Cerebellum (tissue), 4 donors: ENCODE measurements at places on chromosomes 2 and 18. TPM values are rescaled to one million over a fixed set of nuclear protein-coding genes. Genes with fewer than 3 reads are reported as not detected.

The CROCC2 gene
- not detected for total RNA-seq

The GYPC gene
- 12.8 TPM for total RNA-seq

The PRKAG3 gene
- total RNA-seq, result not detected

The CHRND gene
- total RNA-seq, result 0.18 TPM

The ABCB11 gene
- total RNA-seq, result 2.6 TPM

The SPRED2 gene
- 16.3 TPM for total RNA-seq

The MYO5B gene
- total RNA-seq, result 5.5 TPM

The LTBP1 gene
- total RNA-seq, result 8.6 TPM

The TRAF3IP1 gene
- 12.2 TPM for total RNA-seq

DNA sequence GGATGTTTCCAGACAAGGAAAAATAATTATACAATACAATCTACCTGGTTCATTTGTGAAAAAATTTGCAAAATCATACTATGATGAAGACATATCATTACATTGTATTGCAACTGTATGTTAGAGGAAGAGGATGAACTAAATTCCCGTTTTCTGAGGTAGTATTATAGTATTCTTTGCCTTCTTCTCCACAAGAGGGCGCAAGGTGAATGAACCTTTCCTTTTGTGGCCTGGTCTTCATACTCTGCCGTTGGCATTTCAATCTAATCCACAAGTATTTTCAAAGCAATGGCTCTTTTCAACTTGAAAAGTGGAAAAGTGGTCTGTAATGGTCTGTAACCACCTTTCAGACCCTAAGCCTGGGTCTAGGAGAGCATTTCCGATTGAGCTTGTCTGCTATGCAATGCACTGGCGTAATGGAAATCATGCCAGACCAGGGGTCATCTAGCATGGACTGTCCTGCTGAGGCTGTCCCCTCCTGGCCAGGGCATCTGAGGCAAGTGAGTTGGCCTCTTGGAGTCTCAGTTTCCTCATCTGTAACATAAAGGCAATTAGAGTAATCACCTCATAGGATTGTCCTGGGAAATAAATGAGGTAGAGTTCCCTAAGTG lies 30.8 kb upstream of the ZNF396 start:
- DNase-seq, result peak; percentile 63

- DNase-seq, result no peak
Observed at GRCh38 chr2:11914455-11914854, 168.0 kb downstream of the LPIN1 start.

DNA sequence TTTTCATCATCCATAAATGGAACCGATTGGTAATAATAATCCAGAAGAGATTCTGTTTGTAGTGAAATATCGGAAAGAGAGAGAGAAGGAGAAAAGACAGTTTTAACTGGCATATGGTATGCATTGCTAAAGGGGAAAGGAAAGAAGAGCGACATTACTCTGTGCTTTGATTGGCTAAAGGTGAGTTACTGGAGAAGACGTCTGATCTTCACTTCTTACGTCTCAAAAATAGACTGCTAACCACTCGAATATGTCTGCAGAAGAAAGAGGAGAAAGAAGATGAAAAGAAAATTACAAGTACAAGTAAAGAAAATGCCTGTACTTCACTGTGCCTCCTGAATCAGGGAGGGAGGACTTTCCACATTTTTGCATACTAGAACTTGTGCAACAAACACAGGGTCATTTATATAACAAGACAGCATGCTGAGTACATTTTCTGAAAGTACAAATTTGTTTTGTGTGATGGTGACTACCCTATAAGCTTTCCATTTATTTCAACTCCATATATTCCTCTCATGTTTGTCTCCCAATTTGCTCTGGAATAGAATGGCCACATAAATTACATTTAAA lies 787.2 kb downstream of the RNF144A start:
- no peak for DNase-seq

DNA sequence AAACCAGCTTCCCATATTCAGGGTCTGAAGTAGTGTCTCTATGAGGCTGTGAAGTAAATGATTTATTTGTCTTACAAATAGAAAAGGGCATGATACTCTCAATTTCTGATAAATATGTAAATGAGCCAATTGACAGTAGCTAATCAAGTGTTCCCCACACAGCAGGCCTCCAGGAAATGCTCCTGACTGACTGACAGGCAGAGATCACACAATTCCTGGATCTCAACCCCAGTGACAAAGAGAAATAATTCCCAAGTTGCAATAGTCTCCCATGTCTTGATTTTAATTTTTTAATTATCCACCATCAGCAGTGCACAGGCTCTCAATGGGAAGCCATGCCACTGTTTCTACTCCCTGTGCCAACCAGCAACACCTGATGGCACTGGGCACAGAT lies 390.4 kb downstream of the SOX11 start:
- DNase-seq, result no peak

DNA sequence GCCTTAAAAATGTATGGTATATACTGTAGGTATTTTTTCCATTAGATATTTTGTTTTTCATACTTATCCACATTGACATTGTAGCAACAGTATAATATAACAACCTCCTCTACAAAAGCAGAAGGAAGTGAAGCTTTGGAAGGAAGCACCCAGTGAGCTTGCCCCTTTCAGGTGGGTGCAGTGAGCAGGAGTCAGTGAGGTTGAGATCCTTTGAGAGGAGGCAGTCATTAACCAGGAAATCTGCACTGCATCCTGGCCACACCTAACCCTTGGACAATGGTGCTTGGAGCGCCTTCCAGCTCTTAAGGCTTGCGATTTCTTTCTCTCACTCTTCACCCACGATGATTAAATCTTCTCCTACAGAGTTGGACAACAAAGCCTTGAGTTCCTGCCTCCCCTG lies 13.9 kb downstream of the IL37 start:
- no peak for DNase-seq

DNA sequence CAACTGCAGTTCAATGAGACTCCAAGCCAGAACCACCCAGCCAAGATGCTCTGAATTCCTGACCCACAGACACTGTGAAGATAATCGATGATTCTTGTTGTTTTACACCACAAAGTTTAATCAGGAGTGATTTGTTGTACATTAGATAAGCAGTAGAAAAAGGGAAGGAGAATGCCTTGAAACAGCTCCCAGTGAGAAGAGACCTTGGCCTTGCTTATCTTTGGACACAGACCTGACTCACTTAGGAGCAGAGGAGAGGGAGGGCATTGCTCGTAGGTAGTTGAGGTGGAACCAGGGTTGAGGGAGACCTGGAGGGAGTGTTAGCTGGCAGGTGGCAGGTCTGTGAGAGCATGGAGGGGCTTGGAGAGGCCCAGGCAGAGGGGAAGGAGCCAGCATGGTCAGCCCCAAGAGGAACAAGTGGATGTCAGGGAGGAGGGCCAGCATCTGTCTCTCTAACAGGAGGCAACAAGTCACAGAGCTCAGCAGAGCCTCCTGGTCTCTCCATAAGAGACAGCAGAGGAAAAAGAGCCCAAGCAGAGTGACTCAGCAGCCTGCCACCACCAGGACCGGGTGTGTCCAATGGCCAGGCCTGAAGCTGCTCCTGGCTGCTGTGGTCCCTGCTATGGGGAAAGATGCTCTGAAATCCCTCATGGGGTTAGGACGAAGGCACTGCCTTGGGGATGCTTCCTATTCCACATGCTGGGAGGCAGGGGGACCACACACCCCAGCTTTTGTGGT lies 161.6 kb upstream of the CAPN13 start:
- no peak for DNase-seq

DNA sequence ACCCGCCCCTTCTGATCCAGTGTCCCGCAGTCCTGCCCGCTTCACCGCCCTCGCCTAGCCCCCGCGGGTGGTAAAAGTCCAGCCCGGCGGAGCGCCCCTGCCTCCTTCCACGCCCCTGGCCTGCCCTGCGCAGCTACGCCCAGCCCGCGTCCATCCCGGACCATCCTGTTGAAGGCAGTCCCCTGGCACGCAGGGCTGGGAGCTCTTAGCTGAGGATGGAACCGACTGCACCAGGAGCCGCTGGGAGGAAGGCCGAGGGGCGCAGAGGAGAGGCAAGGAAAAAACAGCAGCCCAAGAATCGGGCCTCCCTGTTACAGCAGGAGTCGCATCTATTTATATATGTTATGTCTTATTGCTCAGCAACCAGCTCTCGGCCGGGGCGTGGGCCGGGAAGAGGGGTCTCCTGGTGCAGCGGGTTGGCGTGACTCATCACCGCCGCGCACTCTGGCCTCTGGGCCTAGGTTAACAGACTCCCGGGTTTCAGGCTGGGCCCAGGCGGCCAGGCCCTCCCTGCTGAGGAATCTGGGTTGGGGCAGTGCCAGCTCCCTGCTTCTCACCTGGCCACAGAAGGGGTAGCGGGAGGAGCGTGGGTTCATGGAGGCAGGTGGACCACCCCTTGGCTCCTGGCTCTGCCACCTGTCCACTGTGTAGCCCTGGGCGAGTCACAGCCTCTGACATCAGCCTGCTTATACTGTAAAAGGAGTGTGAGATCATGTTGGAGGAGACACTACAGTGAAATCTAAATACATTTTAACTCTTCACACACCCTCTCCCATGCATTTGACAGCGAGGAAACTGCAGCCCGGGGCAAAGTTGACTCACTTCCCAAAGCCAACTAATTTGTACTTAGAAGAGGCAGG lies 13.4 kb upstream of the MAP3K2 start:
- no peak for DNase-seq

- DNase-seq, result no peak
Observed at GRCh38 chr2:145404690-145405089, 884.8 kb upstream of the ZEB2 start.

GRCh38 chr2:55136138-55136541 lies 85.9 kb upstream of the RTN4 start:
- DNase-seq, result no peak

- DNase-seq, result no peak
Observed at GRCh38 chr18:62788876-62789275, 73.5 kb downstream of the PHLPP1 start.

DNA sequence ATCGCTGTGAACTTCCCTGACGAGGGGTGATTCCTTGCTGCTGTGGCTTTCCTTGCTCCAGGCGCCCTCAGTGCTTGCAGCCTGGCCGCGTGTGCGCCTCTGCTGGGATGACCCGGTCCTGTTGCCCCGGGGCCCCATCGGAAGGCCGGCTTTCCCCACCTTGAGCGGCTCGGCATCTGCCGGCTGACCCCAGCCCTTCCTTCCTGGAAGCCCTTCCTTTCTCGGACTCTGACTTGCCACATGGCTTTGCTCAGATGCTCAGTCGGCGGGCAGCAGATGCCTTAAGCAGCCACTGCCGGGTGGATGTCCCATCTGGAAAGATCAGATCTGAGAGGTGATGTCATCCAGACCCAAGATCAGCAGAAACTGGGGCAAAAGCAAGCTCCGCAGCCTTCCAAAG lies 100.5 kb upstream of the ODC1 start:
- DNase-seq, result no peak

DNA sequence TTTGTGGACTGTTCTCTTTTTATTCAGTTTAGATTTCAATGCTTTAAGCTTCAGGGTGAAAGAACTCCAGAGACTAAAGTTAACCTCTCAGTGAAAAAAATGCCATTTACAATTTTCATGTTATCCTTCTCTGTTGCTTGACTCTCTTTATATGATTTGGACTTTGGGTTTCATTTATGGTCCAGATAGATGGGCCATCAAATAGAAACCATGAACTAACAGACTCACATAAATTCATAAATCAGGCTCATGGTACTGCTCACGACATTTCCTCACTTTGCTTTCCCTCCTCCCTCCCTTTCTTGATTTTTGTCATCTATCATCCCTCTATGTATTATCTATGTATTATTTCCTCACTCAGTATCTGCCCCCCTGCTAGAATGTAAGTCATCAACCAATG lies 10.0 kb downstream of the FAM110C start:
- no peak for DNase-seq

DNA sequence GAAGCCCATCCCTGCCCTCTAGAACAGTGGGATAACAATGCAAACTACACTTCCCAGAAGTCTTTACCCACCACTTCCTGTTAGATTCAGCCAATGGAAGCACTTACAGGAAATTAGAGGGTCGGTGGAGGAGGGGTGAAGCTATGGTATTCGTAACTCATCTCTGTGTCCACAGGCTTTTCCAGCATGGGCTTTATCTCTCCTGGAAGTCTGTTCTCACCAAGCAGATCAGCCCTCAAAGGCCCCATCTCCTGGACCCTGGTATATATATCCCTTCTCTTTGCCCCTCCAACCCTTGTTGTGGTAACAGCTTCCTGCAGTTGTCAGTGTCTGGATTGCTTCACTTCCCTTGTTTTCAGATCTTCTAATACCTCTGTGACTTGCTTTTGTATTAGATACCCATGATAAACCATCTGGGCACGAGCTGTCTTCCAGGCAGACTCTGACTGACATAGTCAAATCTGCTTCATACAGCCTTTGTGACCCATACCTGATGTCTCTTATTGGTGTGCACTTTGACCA lies 475.0 kb upstream of the POU3F3 start:
- DNase-seq, result peak; percentile 76

DNA sequence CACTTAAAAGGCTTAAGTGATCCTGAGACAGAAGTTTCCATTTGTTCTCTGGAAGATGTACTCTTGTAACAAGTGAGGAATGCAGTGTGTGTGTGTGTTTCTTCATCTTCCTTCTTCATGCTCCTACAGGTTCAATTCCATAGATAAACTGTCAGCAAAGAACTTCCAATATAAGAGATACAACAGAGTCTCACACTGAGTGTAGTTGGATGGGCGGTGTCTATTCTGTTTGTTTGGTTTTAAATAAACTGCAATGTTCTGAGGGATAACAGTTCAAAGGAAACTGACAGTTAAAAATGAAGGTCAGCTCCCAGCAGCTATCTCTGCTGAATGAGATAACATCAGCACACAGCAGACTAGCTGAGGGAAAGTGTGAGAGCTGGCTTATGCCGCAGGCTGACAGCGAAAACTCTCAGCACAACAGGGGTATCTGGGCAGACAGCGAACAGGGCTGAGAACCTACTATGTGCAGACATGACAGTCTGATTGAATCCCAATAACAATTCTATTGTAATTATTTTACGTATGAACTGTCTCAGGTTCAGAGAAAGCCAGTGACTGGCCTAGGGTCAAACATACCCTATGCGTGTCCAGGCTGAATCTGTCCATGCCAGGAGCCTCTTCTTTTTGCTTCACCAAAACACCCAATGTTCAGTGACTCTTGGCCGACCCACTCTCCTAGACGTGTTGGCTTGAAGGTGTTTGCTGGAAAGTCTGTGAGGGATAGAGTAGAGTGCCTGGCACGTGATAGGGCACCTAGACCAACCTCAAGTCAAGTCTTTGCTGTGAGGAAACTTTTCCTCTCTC lies 201.9 kb upstream of the TRIB2 start:
- no peak for DNase-seq

- no peak for DNase-seq
Observed at GRCh38 chr2:159798376-159798725, 343 bp upstream of the CD302 start.

DNA sequence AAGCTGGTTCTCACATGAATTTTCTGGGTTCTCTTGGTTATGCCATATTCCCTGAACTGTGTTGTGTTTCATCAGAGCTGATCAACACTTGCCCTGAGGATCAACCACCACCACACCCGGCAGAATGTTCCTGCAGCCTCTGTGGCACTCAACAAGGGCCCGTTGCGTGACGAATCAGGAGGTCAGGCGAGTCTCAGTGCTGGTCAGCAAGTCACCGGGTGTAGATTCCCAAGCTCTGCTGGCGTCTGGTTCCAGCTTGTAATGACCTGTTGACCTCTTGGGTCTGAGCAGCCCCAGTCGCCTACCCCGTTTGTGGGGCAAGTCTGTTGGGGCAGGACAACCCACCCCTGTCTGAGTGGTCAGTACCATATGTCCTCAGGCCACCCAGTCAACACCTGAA lies 46.0 kb downstream of the ADCY3 start:
- DNase-seq, result no peak
